ENCODE measurements at places on chromosomes 13 and 19.

DNA sequence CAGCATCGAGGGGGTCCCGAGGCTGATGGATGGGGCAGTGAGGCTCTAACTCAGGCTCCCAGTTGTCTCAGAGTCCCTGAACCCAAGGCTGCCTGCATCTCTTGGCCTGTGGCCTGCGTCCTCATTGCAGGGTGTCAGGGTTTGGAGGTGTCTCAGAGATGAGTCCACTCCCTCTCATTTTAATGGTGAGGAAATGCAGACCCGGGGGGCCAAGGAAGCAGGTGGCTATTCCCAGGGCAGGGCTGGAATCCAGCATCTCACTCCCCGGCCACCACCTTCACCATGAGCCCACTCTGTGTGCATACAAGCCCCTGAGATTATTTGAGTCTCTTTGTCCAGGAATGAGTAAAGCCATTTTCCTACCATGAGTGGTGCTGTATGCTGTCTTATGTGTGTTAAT, 21.4 kb downstream of the TEX29 start:
- no peak for DNase-seq

DNA sequence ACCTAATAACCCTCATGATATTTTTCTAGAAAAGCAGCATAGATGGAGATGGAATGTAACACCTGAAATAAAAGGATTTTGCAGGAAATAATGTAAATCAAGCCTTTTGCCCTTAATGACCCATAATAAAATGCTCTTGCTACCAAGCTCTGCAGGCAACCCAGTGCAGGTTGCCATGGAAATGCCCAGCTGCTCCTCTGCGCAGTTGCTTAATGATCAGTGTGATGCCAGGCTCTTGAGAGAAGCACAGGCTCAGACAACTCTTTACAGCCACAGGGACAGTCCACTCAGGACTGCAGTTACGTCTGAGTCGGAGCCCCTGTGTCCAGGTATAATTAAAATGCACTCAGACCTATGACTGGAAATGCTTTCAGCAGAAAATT, 165.5 kb downstream of the LACC1 start:
- no peak for DNase-seq

GRCh38 chr13:109136873-109137272, 507.5 kb downstream of the MYO16 start:
- no peak for DNase-seq

DNA sequence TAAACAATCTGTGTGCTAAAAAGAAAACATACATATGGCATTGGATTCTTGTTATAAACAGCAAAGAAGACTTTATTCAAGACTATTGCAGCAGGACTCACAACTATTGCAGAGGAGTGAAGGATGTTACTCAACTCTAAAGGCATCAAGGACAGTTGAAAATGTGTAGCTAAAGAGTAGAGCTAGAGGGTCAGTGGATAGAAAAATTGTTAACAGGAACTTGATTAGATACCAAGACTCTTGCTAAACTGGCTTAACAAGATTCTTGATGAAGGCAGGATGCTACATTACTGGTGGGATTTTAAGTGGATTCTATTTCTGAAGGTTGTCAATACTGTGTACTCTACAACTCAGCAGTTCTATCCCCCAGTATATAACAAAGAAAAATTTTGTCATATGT, 1183.3 kb downstream of the SLITRK1 start:
- DNase-seq = no peak

DNA sequence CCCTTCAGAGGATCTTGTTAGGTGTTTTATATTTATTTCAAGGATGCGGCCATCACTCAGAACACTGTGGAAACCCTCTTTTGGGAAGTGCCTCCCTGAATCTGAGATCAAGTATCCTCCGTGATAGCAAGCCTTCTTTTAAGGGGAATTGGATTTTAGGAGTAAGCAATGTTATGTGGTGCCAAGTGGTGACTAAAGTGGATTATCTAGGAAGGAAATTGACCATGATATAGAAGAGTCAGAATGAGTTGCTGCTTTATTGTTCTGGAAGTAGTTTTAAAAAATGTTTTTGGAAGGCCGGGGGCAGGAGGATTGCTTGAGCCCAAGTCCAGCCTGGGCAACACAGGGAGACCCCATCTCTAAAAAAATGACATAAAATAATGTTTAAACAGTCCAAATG, 6.7 kb downstream of the ERCC5 start:
- DNase-seq = no peak

- no peak for DNase-seq
Observed at GRCh38 chr13:48578516-48579164, 45.8 kb upstream of the RCBTB2 start.

GRCh38 chr19:33064458-33064791, 263 bp downstream of the RHPN2 start:
- no peak for DNase-seq

- DNase-seq = no peak
Observed at GRCh38 chr19:41455936-41456335, 13.0 kb downstream of the ERICH4 start.

- no peak for DNase-seq
Observed at GRCh38 chr19:14315433-14315832, 65.8 kb upstream of the ADGRE5 start.

- DNase-seq = no peak
Observed at GRCh38 chr19:30882411-30883005, 466.7 kb downstream of the TSHZ3 start.

- DNase-seq = no peak
Observed at GRCh38 chr19:42088471-42089190, 12.7 kb downstream of the ZNF574 start.

- no peak for DNase-seq
Observed at GRCh38 chr13:93889430-93889951, 590.0 kb downstream of the DCT start.

DNA sequence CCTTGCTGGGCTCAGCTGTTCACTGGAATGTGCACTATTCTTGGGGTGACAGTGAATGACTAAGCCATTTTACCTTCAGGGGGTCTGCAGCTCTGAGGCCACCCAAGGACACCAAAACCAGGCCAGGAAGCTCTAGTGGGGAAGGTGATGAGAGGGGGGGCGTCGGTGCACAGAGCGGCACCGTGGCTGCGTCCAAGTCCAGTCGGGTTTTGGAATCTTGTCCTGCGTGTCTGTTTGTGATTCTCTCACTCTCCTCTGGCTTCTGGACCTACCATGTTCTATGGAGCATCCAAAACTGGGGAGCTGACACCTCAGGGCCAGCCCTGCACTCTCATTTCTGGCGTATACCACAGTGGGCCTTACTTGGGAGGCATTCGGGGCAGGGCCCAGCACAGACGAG, 92.1 kb downstream of the RGCC start:
- no peak for DNase-seq

DNA sequence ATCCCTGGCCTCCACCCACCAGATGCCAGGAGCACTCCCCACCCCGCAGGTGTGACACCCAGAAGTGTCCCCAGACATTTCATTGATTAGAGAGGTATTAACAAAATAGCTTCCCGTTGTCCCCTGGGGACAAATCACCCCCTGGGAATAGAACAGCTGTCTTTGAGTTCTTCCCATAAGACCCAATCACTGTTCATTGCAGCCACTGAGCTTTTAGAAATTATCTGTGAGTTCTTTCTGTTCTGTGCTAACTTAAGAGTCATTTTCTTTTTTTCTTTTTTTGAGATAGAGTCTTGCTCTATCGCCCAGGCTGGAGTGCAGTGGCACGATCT, 32.8 kb downstream of the MYO9B start:
- DNase-seq = no peak

GRCh38 chr19:3494051-3494450, 6.4 kb downstream of the DOHH start:
- DNase-seq = no peak
